ENCODE measurements at places on chromosomes 5 and 9.
A peak's percentile ranks its signal among the peaks of the same experiment; 100 is the strongest.

GRCh38 chr5:97151370-97151769 lies 9.0 kb upstream of the LIX1 start:
- DNase-seq: no peak

GRCh38 chr9:114823441-114823840 lies 17.6 kb upstream of the TNFSF15 start:
- DNase-seq: no peak

DNA sequence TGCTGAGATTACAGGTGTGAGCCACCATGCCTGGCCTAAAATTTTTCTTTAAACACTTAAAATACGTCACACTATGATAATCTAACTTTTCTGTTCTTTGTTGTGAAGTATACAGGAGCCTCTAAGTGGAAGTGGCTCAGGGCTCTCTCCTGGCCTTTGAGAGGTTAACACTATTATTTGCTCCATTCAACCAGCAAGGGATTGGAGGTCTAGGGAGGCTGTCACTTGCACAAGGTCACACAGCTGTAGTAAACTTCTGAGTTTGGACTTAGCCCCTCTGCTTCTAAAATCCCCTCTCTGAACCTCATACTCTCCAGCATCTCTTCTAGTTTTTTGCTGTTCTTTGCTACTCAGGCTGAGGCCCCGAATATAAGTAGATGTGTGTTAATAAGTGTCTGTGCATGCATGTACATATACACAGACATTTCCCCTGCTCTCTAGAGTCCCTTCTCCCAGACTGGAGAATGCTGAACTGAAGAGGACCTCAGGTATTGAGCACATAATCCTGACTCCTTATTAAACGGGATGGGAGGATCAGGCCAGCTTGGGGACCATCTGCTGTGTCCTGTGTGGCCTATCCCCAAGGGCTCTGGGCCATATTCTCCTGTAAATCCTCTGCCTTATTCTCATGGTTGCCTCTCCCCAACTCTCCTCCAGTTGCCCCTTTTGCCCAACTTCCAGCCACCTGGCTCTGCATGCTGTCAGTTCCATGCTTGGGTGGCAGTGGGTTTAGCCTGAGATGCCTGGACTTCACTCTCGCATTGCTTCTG lies 87.0 kb upstream of the SPRY4 start:
- no peak for DNase-seq

DNA sequence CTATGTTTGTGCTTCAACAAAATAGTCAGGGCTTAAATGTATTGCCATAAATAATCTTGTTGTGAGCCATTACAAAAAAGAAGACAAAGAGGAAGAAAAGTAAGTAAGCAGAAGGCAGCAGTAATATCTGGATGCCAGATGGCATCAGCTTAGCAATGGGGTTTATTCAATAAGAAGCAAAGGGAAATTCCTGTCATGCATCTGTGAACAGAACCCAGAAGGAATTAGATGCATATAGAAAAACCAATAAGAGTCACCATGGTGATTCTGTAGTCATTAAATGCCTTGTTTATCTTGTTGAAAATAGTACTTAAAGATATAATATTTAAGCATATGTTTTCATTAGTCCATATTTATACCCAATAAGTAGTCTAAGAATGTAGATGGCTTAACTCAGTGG lies 216.0 kb downstream of the ADAMTSL1 start:
- no peak for DNase-seq

DNA sequence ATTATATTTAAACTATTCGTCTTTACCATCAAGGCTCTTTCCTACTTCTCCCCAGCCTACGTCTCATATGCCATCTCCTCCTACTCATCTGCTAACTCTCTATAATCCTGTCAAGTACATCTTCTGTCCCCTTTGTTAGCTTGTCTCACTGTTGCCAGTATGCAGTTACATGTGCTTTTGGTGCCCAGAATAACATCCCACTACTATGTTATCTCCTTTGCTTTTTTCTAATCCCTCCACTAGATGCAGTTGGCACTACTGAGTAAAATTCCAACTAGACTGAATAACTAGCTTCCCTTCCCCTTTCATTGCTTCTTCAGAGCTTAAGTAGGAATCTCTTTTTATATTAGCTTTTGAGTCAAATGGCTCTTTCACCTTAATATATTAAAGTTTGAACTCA lies 3.0 kb upstream of the ARRDC3 start:
- no peak for DNase-seq

- peak; percentile 91 for DNase-seq
Observed at GRCh38 chr5:172417983-172418630, 36.2 kb downstream of the SH3PXD2B start.

DNA sequence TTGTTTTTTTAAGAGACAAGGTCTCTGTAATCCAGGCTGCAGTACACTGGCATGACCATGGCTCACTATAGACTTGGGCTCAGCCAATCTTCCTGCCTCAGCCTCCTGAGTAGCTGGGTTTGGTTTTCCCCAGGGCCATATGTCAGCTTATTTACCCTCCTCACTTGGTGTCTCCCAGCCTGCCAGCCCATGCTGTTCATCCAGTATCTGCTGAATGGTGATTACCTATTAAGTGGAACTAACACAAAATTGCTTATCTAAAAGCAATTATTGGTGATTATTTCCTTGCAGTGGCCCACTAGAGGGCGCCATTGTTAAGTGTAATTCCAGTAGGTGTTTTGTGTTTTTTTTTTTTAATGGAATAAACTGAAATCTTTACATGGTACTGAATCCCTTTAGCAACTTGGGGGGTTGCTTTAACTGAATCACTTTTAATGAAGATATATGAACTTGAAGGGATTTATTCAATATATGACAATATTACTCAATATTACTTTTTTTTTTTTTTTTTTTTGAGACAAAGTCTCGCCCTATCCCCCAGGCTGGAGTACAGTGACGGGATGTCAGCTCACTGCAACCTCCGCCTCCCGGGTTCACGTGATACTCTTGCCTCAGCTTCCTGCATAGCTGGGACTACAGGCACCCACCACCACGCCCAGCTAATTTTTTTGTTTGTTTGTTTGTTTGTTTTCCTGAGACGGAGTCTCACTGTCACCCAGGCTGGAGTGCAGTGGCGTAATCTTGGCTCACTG lies 13.8 kb downstream of the EXOSC2 start:
- no peak for DNase-seq

GRCh38 chr5:88680253-88681132 lies 202.5 kb downstream of the MEF2C start:
- peak; percentile 86 for DNase-seq

DNA sequence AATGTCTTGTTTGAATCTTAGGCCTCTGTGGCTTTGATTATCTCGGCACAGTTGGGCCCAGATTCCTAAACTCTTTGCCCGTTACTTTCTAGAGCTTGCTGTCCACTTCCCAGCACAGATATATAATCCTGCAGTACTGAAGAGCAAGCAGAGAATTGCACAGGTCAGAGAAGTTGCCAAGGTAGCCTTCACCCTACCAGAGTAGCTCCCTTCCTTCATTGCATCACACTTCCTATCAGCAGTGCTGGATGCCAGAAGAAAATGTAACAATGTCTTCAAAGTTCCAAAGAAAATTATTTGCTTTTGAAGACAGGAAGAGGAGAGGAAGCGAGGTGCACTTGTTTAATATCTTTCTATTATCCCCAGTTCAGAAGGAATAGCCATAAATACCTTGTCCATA lies 38.1 kb upstream of the SPATA31D4 start:
- no peak for DNase-seq

DNA sequence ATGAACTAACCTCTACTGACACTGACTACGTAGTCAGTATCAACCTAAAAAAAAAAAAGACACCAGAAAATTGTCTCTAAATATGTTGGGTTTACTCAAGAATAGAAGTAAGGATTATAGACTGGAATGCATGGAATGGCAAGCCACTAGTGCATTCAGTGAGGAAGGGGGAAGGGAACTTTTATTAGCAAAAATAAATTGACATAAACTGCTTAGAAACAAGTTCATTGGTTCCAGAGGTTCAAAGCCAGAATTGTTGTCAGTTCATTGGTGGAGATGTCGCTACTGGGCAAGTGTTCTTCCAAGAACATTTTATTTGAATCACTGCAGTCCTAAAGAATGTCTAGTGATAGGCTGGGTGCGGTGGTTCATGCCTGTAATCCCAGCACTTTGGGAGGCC lies 26.1 kb upstream of the AOPEP start:
- no peak for DNase-seq

- no peak for DNase-seq
Observed at GRCh38 chr9:94928691-94929368, 202.3 kb downstream of the AOPEP start.

DNA sequence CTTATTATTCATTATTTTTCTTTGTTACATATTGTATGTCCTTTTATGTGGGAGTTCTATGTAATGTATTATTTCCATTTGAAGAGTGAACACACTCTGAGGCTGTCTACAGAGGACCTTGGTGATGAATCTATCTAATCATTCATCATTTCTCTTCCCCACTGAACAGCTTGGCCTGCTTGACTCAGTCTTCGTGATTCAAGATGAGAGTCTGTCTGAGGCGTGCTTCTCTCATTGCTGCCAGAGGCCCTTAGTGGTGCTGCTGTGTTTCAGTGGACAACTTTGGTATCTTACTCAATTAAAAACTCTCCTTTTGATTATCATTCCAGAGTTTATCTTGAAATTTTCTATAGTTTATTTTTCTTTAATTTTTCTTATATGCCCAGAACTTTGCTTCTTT lies 318.1 kb upstream of the DAB2 start:
- DNase-seq: no peak

DNA sequence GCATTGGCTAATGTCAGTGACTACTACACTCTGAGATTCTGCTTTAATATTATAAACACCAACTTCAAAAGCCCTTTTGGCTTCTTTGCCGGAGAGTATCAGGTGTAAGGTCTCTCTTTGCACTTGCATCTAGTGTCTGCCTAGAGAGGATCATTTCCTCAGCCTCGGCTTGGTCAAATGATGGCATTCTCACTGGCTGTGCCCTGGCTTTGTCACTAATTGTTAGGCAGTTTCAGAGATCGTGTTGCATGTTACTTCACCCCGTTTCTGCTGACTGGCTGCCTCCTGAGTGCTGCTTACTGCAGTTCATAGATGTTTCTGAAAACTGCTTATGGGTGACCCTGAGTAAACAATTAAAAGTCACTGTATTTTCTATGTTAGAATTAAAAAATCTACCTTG lies 48.8 kb downstream of the SLC1A3 start:
- no peak for DNase-seq

GRCh38 chr5:40775846-40776657 lies 20.3 kb upstream of the TTC33 start:
- DNase-seq: no peak

DNA sequence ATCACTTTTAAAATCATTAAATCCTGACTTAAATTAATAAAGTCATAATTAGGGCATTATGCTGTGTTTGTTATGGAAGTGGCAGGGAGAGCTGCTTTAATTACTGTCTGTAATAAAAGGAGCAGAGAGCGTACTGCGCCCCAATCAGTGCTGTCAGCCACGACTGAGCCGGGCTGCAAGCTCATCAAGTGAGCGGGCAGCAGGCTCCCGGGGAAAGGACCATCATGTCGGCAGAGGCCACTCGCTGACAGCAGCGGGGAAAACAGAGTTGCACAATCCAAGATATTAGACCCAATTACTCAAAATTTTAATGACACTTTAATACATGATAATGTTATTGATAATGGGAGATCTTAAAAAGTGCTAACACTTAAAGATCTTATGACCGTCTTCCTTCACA lies 181.6 kb downstream of the AP3B1 start:
- no peak for DNase-seq

- no peak for DNase-seq
Observed at GRCh38 chr5:33075731-33076130, 364.6 kb downstream of the NPR3 start.

DNA sequence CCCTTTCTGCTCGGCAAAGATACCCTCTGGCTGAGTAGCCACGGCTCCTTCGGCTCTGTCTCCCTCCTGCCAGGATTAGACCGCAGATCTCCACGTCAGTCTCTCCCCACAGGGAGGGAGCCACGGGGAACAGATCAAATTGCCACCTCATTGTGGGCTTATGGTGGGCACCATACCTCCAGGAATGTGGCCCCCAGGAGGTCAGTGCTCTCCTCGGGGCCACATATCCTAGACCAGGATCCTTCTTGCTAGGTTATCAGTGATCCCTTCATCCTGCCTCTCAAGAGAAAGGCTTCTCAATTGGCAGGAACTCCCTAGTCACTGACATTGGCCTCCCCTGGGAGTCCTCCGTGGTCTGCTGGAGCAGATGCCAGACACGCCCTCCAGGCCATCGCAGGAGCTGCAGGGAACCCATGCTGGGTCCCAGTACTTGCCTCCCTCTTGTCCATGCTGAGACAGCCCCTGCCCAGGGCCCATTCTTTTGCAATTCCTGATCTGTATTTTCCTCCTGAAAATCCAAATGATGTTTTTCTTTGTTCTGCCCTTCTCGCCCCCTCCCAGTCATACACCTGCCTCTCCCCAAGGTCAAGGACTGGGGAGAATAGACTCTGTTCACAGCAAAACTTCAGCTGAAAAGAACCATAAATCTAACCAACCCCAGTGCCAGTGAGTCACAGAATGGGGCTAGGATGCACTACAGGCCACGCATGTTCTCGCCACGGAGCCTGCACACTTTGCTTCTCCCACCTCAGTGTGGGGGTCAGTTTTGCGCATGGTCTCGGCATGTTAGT lies 31.6 kb upstream of the ENHO start:
- peak; percentile 61 for DNase-seq

- DNase-seq: peak; percentile 21
Observed at GRCh38 chr9:116471093-116471906, 215.8 kb upstream of the TRIM32 start.

DNA sequence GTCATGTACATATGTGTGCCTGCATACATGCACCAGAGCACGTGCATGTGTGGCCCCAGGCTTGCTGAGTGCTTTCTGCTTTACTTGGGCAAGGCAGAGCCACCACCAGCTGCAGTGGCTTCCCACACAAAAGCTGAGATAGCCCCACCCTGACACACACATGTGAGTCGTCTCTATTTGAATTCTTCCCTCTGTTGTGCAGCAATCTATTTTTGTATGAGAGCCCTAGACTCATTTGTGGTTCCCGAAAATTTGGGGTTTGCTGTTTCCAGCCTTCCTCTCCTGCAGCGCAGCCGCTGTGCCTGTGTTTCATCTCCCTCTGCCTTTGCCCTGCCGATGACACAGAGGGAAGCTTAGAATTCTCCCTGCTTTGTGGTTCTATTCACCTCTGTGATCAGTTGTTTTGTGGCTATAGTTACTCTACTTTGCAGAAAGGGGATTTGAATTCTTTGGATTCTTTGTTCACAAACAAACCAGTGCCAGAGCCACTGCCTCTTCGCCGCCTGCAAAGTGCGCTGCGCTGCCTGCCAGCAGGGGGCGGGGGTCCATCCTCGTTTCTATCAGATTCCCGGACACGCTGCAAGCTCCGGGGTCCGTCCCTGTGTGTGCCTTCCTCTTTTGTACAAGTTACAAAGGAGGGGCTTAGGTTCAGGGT lies 95.8 kb upstream of the DAP start:
- DNase-seq: peak; percentile 79

DNA sequence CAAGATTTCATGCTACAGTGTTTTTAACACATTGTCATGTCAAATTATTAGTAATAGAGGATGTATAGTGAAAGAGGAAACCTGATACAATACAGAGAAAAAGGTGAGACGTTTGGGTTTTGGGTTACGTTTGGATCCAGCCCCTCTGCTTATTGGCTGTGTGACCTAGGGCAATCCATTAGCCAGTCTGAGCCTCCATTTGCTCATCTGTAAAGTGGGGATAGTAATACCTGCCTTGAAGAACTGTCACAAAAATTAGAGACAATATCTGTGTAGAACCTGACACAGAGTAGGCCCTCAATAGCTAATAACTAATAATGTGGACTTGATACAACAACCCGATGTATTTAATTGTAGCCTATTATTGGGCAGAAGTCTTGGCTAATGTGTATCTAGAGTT lies 4.3 kb upstream of the BOD1 start:
- no peak for DNase-seq

Data from hepatic stellate cell (primary cell).